B cell (primary cell): ENCODE measurements at places on chromosomes 7 and 10.

DNA sequence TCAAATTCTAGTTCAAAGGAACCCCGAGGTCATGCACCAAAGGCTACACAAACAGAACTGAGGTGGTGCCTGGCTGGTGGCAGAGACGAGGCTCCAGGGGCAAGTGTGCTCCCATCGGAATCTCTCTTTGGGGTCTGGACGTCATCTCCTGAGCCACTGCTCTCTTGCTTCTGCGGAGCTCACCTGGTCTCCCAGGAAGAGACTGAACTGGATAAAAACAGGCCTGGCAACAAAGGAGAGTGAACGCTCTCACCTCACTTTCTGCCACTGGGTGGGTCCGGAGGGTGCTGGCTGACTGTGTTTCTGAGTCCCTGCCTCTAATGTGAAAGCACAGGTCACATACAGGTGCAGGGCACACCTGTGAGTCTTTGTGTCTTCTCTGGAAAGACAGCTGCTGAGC lies 22.4 kb downstream of the VIPR2 start:
- DNase-seq, result no peak

GRCh38 chr10:43254199-43254730 lies 12.6 kb downstream of the RASGEF1A start:
- DNase-seq, result no peak

GRCh38 chr7:55026086-55026790 lies 7.4 kb downstream of the EGFR start:
- no peak for DNase-seq

- no peak for DNase-seq
Measured at GRCh38 chr7:112116894-112117293, 89.3 kb downstream of the DOCK4 start.

- DNase-seq, result no peak
Measured at GRCh38 chr7:45052011-45052410, 36.8 kb downstream of the NACAD start.

DNA sequence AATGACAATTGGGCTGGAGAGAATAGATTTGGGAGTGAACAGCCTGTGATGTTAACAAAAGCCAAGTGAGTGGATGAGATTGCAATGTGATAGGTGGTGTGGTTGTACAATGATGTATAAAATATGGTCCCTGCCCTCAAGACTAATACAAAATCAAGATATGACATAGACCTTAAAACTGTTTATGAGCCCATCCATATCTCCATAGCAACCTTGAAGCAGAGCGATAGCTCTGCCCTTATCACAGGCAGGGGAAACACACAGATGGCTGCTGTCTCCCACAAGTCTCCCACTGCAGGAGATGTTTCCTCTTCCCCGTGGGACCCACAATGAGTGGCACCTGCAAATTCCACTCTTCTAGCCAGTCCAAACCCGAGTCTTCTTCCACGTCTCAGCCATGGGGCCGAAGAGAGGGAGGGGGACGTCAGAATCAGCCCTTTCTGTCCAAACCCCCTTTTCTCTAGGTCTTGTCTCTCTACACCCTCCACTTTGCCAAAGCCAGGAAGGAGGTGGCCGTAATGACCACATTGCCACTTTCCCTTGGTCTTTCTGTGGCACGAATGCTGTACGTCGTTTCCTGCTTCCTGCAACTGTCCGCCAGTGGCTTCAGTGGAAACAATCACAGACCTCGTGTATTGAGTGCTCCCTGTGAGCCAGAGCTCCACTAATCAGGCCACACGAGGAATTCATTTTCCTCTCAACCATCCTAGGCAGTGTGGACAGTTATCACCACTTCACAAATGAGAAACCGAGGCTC lies 7.5 kb upstream of the TBXAS1 start:
- no peak for DNase-seq

- no peak for DNase-seq
Measured at GRCh38 chr10:26085549-26085948, 131.0 kb upstream of the GAD2 start.

- peak; percentile 73 for DNase-seq
Measured at GRCh38 chr10:47384148-47384921, at the start of gene ZNF488. Gene ZNF488, minus strand, starts transcription at chr10:47384293. Its CDS starts 15,464 bp downstream, at chr10:47368829.

- DNase-seq, result no peak
Measured at GRCh38 chr7:145123502-145123901, 287.6 kb upstream of the TPK1 start.

GRCh38 chr7:33764752-33765451 lies 140.4 kb upstream of the BMPER start:
- no peak for DNase-seq
